ENCODE measurements at places on chromosomes 1 and 21.

GRCh38 chr1:246155923-246156322 is 351.2 kb downstream of the SMYD3 start:
- no peak for DNase-seq

- DNase-seq, result no peak
These were observed 19.8 kb downstream of the MAP1LC3C start for GRCh38 chr1:241979071-241979470.

DNA sequence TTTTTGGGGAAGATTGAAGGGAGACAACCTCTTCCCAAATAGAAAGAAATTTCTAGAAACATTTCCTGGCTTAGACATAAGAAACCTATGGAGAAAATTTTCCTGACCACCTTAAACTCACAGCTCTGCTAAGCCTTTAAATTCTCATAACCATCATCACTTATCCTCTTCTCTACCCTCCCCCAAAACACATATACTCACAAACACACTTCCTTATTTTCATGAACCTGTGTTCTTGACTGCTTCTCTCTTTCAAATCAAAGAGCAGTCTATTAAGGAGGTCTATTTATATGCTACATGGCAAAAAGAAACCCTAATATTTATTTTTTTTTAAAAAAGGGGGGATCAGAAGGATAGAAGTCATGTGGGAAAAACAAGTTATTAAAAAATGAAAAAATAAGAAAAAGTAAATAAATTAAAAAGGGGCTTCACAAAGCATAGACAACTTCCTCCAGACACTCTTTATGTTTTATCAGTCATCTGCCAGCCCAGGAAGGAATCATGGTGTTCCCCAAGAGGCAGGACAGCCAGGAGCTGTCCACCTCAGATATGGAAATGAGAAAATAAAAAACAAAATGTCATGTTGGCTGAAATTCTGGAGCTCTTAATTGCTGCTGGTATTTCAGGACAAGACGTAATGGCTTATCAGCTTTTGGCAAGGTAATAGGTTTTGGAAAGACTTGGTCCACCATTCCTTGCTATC is 12.8 kb upstream of the RGS2 start:
- DNase-seq, result no peak

DNA sequence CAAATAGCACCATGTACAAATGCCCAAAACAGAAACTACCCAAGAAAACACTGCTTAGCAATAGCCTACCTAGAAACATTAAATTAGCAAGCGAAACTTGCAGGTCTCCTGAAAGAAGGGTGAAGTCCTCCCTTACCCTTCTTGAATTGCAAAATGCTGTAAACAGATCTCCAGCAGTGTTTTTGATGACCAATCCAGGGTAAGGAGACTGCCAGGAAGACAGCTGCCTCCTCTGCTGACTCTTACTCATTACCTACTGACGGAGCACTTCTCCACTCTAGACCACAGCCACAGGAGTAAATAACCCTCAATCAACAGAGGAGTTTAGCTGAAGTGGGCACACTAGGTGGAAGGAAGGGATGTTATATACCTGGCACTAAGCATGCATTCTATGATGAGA is 32.2 kb upstream of the GADD45A start:
- no peak for DNase-seq

- no peak for DNase-seq
These were observed 21.8 kb upstream of the LRRC53 start for GRCh38 chr1:74534241-74534640.

DNA sequence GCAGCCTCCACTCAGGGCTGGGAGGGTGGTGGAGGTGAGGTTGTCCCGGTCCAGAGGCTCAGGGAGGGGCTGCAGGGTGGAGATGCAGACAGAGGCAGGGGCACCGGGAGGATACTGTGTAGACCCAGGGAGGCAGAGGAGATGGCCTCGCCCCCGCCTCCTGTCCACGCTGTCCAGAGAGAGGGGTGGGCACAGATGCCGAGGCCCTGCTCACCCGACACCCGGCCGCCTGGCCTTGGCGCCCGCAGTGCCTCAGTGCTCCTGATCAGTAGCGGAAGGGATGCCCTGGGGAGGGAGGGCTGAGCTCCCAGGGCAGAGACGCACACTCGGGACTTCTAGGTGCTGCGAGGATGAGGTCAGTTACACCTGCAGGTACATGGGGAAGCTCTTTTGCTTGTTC is 102.7 kb upstream of the TTC34 start:
- DNase-seq, result no peak

DNA sequence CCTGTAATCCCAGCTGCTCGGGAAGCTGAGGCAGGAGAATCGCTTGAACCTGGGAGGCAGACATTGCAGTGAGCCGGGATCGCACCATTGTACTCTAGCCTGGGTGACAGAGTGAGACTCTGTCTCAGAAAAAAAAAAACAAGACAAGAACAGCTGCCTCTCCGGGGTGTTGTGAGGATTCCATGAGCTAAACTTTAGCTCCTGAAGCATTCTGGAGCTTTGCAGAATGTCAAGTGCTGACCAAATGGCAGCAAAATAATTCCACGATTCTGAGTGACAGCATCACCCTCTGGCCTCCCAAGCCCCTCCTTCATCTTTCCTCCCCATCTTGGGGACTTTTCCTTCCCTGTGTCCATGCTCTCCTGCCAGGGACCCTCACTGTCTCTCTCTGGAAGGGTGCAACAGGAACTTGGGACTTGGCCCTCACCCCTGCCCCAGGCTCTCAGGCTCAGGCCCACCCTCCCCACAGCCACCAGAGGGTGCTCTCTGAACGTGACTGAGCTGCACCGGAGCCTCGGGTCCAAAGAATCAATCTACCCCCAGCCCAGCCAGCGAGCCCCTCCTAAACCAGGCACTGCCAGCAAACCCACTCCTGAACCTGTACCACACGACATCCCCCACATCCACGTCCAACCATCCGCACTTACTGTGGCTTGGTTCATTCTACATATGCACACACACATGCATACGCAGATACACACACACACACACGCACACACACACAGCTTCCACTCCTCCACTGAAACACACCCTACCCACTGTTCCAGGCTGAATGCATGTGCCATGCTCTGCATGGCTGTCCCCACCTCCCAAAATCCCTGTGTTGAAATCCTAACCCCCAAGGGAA is 45.7 kb downstream of the ACOT7 start:
- peak; percentile 59 for DNase-seq

DNA sequence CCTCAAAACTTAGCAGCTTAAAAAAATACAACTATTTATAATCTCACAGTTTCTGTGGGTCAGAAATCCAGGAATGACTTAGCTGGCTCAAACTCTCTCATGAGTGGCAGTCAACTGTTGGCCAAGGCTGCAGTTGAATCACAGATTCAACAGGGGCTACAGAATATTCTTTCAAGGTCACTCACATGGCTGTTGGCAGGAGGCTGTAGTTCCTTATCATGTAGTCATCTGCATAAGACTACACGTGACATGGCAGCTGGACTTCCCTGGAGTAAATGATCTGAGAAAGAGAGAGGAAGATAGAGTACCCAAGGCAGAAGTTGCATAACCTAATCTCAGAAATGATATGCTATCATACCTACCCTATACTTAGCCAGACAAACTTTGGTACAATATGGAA is 75.2 kb upstream of the TSPAN2 start:
- no peak for DNase-seq

GRCh38 chr1:150362721-150363425 is 1.1 kb upstream of the RPRD2 start:
- DNase-seq, result no peak

- DNase-seq, result no peak
These were observed 48.1 kb downstream of the AHDC1 start for GRCh38 chr1:27555700-27556424.

DNA sequence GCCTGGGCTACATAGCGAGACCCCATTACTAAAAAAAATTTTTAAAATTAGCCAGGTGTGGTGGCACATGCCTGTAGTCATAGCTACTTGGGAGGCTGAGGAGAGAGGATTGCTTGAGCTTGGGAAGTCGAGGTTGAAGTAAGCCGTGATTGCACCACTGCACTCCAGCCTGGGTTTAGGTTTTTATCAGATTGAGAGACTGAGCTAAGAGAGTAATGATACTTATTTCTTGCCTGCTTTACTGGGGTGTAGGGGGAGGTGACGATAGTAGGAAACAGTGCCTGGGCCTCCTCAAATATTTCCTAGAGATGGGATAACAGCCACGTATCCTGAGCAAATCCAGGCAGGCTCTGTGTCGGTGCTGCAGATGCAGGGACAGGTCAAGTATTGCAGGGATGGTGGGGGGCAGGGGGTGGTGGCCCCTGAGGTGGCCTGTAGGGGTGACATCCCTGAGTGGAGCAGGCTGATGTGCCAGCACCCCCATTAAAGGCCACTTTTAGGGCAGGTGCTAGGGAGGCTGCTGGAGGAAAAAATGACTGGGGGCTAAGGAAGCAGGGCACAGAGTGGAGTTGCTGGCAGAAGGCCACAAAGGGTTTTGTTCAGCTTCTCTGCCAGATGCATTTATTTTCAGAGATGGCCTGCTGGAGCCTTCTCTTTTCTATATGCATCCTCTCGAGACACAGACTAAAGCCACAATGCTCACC is 130.5 kb downstream of the RHOU start:
- no peak for DNase-seq

- DNase-seq, result no peak
These were observed 232.6 kb upstream of the C1orf174 start for GRCh38 chr1:4132352-4133296.

- no peak for DNase-seq
These were observed 11.8 kb downstream of the PADI4 start for GRCh38 chr1:17319561-17320350.

DNA sequence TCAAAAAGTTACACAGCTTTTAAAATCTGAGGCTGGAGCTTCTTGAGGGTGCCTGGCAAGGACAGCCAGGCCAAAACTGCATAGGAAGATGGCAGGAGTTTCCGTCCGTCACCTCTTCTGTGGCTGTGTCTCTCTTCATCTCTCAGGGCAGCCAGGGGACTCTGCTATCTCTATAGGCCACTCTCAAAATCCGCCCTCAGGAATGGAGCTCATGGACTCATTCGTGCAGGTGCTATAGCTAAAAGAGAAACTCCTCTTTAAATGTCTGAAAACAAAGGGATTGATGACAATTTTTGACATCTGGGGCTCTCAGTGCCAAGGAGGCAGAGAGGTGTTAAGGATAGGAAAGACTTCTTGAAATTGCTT is 27.2 kb downstream of the OVAAL start:
- DNase-seq, result no peak
